ENCODE measurements at places on chromosomes 5 and 9.

DNA sequence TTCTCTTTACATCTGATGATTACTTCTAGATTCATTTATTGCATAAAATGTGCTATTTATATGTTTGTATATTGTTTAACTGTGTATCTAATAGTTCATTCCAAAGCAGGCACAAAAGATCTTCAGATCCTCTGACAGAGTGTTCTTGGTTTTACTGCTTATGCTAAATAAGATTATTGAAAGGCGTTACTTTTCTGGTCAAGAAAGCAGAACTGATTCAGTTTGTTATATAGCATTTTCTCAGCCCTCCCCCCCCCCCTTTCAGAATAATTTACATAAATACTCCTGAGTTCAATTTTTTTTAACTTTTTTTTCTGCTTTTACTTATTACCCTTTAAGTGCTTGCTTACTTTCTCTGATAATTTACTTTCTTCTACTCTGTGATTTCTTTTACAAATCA is 15.4 kb downstream of the CDC42SE2 start:
- no peak for DNase-seq

GRCh38 chr9:98087420-98088354 is 31.2 kb downstream of the NANS start:
- DNase-seq: peak; percentile 65

- peak; percentile 62 for DNase-seq
Measured at GRCh38 chr9:63817622-63818518, 1467.1 kb downstream of the FOXD4L5 start.

DNA sequence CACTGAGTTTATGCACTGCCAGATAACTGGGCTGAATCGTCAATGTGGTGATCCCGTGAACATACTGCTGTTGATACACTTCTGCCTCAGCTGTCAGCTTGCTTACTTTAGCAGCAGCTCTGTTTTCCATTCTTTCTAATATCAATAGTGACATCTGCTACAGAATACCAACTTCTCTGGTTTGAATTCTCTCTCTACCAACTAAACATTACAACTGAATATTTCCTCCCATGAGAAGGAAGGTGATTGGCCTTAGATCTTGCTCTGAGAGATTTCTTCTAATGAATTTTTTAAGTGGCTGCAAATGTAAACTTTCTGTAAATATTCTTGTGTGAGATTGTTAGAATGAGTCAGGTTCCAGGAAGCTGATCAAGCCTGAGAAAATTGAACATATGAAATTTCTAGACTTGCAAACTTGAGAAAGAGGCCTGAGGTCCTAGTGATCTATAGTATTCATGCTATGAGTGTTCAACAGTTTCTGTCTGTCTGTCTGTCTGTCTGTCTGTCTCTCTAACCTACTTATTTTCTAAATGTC is 205.5 kb upstream of the CDKN2B start:
- no peak for DNase-seq

DNA sequence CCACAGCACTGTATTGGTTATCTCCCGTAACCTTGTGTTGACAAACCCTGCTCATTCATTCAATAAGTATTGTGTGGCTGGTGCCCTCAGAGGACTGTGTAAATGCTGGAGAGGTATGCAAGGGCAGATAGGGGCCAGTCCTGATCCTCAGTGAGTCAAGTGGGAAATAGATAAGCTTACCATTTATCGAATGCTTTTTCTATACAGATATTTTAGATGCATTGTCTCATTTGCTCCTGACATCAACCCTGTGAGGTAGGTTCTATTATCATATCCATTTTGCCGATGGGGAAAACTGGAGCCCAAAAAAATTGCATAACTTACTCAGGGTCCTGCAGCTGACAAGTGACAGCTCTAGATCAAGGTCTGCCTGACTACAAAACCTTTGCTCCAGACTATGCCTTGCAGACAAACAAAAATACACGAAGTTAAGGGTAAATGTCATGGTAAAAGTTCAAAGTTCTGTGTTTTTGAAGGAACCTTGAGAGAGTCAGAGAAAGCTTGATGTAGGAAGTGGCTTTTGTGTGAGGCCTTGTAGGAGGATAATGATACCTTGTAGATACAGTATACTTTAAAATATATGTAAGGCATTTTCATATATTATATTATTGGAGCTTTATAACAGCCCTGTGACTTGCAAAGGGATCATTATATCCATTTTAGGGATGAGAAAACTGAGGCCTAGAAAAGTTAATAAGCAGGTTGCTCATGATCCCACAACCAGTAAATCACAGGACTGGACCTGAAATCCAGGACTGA is 22.7 kb downstream of the CYFIP2 start:
- no peak for DNase-seq

DNA sequence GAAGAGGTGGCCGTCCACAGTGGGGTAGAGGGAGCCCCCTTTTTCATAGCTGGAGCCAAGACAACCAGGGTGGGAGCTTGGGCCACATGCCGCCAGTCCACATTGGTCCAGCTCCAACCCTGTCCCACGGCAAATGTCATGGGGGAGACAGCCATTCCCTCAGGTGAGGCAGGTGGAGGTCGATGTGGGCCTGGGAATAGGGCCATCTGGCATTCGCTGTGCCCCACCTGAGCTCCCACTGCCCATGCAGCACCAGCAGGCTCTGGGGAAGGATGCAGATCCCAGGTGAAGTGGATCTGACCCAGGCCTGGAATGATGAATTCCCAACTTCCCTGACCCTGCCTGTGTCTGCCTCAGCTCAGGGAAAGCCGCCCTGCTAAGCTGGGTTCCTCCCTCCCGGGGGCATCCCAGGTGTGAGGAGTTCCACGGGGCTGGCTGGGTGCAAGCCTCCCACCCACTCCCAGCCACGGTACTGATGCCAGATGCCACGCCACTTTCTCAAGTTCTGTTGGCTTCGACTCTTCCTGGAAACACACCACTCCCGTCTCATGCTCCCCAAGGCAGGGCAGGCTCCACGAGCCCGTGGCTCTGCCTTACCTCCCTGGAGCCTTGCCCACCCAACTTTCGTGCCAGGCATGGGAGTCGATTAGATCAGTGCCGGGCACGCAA is 25.2 kb upstream of the FCN2 start:
- peak; percentile 41 for DNase-seq

- no peak for DNase-seq
Measured at GRCh38 chr9:126480813-126481212, 132.9 kb upstream of the LMX1B start.

DNA sequence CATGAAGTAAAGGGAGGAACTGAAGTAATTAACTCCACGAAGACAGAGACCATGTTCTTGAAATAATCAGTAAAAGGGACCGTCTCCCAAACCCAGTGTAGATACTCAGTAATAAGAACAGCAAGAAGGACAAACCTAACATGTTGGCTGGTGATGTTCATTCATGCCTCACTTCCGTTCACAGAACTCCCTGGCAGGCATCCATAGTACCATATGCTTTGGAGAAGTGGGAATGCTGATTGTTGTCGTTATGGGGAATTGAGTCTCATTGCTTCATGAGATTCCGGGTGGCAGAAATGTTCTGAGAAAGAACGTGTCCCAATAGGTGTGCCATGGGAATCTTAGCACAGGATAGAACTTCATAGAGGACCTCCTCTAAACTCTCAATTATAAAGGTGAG is 452.3 kb downstream of the ZSWIM6 start:
- DNase-seq: no peak

DNA sequence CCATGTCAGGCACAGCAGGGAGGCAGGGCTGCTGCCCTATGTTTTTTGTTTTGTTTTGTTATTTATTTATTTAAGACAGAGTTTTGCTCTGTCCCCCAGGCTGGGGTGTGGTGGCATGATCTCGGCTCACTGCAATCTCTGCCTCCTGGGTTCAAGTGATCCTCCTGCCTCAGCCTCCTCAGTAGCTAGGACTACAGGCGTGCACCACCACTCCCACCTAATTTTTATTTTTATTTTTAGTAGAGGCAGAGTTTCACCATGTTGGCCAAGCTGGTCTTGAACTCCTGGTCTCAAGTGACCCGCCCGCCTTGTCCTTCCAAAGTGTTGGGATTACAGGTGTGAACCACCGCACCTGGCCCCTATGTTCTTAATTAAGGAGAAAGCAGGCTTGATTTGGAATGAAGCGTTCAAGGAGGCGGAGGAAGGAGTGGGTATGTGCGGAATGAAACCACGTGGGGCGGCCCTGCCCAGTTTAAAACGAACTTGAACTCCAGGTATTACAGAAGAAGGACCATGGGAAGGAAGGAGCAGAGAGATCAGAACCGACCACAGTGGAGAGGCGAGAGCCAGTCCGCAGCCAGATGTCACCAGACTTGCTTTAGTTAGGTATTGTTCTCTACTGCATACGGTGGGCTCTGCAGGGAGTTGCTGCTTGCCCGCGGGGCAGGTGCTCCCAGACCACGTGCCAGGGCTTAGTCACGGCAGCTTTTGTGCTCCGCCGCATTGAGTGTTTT is 34.9 kb upstream of the EPB41L4B start:
- DNase-seq: no peak

- DNase-seq: no peak
Measured at GRCh38 chr5:30994176-30994575, 199.3 kb upstream of the CDH6 start.

DNA sequence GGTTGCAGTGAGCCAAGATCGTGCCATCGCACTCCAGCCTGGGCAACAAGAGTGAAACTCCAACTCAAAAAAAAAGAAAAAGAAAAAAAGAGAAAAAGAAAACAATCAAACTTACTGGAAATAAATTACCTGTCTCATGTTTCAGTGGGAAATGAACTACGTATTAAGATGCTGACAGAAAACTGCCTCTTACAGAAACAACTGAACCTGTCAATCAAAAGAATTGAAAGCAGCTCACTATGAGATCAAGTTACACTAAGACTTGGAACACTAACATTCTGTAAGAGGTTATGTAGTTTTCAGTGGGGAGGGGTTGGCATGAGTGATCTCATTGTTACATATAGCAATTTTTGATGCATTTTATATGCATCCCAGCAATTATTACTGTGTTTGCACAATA is 64.4 kb upstream of the SPATA31E1 start:
- no peak for DNase-seq

GRCh38 chr5:155027993-155028629 is 14.6 kb downstream of the KIF4B start:
- DNase-seq: no peak

DNA sequence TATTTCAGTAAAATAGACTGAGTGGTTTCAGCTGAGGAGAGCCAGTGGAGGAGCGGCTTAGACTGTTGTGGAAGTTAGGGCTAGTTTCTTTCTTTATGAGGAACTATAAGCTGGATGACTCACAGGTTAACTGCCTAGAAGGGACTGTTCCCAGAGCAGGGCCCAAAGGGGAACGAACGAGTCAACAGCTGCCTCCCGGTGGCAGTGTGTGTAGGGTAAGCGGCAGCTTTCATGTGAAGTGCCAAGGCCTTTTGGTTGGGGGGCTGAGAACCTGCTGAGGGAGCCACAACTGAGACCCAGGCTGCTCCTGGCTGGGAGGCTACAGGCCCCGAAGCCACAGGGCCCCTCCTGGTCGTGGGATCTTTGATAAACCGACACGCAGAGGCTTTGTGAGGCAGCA is 7.0 kb downstream of the SQSTM1 start:
- no peak for DNase-seq

- DNase-seq: no peak
Measured at GRCh38 chr5:77993141-77993854, 217.2 kb upstream of the TBCA start.

DNA sequence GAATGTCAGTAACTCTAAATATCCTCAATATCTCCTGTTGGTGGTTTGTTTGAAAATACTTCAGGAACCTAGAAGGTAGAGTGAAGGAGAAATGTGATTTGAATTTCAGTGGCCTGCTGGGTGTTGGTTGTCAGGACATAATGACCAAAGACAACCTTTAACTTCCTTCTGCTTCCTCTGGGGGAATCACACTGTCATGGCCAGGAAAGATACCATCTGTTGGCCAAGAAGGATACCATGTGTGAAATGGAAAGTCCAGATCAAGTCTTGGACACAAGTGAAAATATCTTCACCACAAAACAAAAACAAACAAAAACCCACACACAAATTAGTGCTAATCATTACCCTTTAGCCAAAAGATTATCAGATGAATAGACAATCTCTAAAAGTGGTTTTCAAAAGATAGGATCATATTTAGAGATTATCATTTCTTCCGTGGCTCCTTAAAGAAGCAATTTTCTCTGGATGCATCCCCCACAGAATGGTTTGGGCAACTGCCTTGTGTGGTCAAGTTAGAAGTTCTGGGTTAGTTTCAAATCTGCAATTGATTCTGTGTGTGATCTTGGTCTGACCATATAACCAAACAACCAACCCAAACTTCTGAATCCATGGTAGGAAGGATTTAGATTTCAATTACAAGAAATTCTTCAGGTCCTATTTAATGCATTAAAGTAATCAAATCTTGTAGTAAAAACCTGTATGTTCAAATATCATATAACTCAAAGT is 1.6 kb downstream of the C1QTNF3 start:
- DNase-seq: no peak

- DNase-seq: no peak
Measured at GRCh38 chr5:159620853-159621540, 290.7 kb upstream of the IL12B start.

DNA sequence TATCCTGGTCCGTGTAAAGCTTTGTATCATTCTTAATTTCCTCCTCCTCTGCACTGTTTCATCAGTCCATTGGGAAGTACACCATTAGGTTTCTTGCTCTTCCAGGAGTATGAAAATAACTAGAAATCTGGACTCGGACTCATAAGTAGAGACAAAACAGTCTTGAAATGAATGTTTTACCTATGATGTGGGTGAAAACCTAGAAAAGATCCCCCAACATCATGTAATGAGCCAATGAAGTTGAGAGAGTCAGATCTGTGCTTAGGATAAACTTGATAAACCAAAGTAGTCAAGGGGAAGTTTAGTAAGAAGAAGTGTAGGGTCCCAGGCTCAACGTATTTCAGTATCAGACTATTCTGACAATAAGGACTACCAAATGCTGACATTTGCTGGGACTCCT is 25.2 kb downstream of the ZNF366 start:
- DNase-seq: no peak

- no peak for DNase-seq
Measured at GRCh38 chr5:8726383-8727036, 819.4 kb downstream of the SEMA5A start.

DNA sequence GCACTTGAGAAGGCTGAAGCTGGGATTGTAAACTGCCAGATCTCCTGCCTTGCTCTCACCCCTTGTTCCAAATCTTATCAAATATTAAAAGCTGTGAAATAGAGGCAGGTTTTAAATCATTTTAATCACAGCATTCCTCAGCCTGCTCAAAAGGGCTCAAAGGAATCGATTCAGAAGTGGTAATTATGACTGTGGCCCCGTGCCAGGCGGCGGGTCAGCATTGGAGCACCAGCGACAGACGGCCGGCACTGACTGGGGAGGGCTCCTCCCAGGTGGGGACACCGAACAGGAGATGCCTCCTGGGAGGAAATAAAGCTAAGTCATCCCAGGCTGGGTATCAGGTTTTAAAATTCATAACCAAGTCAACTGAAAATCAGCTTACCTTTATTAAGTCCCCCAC is 66.7 kb downstream of the KCNIP1 start:
- DNase-seq: no peak

GRCh38 chr9:104604801-104605200 is 626 bp downstream of the OR13C2 start:
- no peak for DNase-seq

DNA sequence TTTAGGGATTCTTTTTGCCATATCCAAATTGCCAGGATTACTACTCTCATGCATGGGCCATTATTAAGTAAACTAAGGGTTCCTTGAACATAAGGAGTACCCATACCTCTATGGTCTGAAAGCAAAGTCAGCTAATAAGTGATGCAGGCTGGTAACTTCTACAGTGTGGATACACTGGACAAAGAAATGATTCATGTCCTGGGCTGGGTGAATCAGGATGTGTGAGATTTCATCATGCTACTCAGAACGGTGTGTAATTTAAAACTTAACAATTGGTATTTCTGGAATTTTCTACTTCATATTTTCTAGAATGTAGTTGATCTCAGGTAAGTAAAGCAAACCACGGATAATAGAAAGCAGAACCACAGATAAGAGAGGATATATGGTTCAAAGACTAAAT is 428.8 kb downstream of the CHSY3 start:
- no peak for DNase-seq

Measured in right forelimb (tissue), 1 donor.